ENCODE measurements at places on chromosomes 4 and X. TPM values are rescaled to one million over a fixed set of nuclear protein-coding genes. Genes with fewer than 3 reads are reported as not detected.
A peak's percentile ranks its signal among the peaks of the same experiment; 100 is the strongest.

GRCh38 chrX:110432906-110433215, 74.2 kb downstream of the RTL9 start:
- peak; percentile 15 for DNase-seq

DNA sequence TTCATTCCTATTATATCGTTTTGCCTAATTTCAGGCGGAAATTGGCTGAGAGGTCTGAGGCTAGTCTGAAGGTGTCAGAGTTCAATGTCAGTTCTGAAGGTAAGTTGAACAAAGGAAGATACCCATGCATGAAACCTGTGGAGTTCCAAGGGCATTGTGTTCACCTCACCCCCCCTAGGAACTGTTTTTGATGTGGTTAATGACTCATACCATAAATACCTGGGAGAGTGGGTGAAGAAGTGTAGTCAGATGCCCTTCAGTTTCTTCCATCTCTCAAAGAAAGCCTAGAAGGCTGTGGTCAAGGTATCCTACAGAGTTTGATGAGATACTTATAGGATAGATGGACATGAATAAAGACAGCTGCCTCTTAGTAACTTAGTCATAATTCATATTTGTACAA, 2.7 kb downstream of the UTP14A start:
- no peak for DNase-seq

DNA sequence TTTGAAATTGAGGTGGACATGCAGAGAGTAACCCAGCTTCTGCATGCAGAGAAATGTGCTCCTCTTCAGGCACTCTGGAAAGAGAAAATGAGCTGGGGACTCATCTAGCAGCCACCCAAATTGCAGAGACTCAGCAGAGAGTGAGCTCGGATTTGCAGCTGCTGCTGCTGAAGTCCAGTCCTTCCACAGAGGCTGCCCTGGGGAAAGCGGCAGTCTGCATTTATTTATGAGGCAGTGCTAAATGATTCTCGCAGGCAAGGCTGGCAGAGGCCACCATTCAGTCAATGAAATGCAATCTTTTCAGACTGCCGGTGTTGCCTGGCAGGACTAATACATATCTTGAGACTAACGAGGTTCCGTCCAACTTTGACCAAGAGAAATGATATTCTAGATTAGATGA, 404.8 kb downstream of the NLGN4X start:
- DNase-seq: no peak

DNA sequence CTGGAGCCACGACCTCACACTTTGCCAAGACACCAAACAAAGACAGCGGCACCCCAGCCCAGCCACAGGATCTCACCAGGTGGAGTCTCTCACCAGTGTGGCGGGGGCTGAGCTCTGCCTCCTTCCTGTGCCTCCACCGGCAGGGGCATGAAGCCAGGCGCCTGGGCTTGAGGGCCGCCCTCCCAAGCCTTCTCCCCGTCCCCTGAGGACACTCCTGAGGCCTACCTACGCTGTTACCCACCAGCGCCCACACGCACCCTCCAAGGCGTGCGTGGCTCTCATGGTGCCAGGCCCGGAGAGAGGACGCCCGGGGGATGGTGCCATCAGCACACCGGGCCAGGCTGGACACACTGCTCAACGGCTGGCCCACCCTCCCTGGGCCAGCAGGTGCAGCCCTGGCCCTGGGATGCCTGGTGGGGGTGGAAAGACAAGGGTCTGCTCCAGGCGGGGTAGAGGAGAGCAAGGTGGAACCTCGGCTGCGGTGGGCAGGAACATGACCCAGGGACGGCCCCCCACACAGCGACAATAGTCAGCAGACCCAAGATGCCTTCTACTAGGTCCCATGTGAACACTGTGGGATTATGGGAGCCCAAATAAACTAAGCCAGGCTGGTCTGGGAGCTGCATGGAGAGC, 22.1 kb downstream of the NELFA start:
- DNase-seq: no peak

- no peak for DNase-seq
These were observed 87.4 kb downstream of the CCDC160 start for GRCh38 chrX:134324359-134324758.

DNA sequence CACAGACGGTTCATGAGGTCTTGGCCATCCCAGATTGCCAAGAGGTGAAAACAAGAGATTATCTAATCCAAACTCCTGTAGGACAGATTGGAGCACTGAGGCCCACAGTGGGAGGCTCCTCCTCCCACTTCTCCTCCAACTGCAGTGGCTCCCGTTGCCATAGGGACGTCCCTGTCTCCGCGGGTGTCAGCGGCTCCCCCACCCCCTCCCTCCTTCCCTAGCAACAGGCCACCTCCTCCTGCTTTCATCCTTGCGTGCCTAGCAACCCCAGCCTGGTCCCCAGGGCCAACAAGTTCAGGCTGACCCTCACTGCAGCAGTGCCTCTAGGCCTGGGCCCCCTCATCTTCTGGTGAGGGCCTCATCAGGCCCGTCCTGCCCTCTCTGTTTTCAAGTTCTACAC, 6.8 kb upstream of the IQSEC2 start:
- DNase-seq: peak; percentile 25

The TMPRSS11B gene
- total RNA-seq: not detected

The ADH1B gene
- 134 TPM for total RNA-seq

The CFI gene
- total RNA-seq: 31.6 TPM

The NAT8L gene
- 3.6 TPM for total RNA-seq

The SHOX gene
- not detected for total RNA-seq

The RAB41 gene
- not detected for total RNA-seq

Measured in body of pancreas (tissue), 4 donors.